ENCODE measurements at places on chromosomes 4 and X.
A peak's percentile ranks its signal among the peaks of the same experiment; 100 is the strongest.

- DNase-seq: no peak
Measured at GRCh38 chr4:85866508-85866907, 391.6 kb downstream of the ARHGAP24 start.

DNA sequence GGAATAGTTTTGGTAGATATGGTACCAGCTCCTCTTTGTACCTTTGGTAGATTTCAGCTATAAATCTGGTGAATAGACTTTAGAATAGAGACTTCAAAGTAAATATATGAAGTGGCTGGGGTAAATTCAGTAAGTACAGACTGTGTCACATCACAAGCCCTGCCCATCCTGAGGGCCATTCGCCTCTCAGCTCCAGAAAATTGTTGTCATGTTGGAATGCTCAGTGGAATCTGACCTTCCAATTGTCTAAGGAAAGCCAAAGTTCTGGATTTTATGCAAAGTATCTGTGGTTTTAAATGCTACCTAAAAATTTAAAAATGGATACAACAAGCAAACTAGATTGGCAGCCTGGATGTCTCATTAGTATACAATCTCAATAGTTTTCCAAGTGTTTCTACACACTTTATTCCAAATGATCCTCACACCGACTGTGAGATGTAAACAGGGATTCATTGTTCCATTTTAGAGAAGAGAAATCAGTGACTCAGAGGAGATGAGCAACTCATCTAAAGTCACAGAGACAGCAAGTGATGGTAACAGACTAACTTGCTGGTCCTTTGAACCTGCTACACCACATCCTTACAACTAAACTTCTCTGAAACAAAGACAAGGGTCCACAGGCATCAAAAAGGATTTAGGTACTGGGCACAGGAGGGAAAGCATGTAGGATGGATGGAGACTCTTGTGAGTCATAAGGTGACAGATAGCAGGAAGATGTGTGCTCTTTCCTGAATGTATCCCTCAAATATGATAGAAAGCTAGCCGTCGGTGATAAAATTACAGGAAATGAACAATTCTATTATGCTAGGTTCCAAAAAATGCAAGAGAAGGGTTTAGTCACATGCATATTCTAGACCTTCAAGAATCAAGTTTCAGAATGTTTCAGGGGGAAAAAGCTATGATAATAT is 127.3 kb downstream of the ATP10D start:
- DNase-seq: no peak

- DNase-seq: no peak
Measured at GRCh38 chr4:106503116-106504050, 134.8 kb upstream of the GIMD1 start.

- DNase-seq: no peak
Measured at GRCh38 chrX:41708486-41708885, 15.5 kb upstream of the GPR82 start.

- DNase-seq: no peak
Measured at GRCh38 chrX:72003811-72004750, 93.4 kb downstream of the NHSL2 start.

- DNase-seq: no peak
Measured at GRCh38 chr4:92050875-92051274, 252.9 kb upstream of the GRID2 start.

DNA sequence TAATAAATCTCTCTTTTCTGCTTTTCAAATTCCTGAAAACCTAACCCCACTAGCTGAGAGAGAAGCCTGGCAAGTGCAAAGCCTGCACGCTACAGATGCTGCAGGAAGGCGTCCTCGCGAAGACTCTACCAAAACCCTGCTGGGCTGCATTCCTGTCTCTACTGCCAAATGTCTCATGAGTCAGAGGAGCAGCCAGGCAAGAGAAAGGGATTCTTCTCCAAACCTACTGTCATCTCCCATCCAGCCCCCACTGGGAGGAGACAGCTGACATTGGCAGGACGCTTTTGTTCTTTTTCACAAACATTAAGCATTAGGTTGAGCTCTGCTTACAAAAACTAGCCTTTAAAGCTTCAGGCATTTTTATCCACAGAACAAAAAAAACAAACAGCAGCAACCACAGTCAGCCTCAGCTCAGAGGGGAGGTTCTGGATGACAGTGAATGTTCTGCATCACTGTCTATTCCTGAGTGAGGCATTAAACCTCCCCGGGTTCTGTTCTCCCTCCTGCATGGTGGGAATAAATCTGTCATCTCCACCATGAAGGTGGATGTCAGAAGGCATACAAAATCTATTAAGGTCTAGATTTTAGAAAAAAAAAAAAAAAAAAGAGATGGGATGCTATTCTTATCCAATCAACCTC is 18.0 kb downstream of the CRMP1 start:
- no peak for DNase-seq

GRCh38 chr4:189092581-189092980 is 848.1 kb upstream of the FRG1 start:
- DNase-seq: no peak

DNA sequence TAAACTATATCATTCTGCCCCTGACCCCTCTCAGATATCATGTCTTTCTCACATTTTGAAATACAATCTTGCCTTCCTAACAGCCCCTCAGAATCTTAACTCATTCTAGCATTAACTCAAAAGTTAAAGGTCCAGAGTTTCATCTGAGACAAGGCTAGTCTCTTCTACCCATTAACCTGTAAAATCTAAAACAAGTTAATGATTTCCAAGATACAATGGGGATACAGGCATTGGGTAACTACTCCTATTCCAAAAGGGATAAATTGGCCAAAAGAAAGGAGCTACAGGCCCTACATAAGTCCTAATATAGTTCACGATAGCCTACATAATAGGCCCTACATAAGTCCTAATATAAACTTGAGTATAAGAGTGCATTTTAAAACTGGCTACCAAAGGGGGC is 18.9 kb downstream of the ADH6 start:
- DNase-seq: no peak

GRCh38 chr4:142292231-142292630 is 553.9 kb downstream of the INPP4B start:
- DNase-seq: no peak

GRCh38 chrX:57285001-57285400 is 1.5 kb upstream of the FAAH2 start:
- DNase-seq: no peak

DNA sequence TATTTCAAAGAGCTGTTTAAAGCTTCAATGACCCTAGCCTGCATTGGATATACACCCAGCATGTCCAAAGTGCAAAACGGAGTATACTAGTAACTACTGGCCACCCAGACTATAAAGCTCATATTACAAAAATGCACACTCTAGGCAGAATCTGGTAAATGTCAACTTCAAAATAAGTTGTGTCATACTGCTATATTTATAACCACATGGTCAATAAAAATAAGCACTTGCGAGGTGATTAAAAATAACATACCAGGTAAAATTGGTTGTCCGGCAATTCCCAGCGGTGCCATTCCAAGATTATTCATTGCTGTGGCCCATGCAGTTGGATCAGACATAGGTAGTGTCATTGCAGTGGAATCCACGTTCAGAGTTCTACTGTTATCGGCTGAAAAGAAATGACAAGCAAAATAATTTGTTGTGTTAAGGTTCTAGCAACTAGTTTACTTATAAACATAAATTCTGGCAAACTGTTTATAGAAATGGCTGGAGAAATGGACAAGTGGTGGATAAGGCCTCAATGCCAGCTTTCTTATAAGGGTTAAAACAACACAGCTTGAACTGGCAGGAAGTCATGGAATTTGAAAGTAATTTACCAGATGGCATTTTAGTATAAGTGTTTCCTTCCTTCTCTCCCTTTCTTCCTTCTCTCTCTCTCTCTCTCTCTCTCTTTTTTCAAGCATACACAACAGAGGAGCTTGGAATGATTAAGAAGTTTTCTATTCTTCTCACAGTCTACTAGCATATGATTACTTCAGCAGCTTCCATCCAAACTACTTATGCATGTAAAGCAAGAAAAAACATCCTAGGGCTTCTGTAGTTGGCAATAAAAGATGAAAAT is 199.9 kb downstream of the ENOX2 start:
- no peak for DNase-seq

DNA sequence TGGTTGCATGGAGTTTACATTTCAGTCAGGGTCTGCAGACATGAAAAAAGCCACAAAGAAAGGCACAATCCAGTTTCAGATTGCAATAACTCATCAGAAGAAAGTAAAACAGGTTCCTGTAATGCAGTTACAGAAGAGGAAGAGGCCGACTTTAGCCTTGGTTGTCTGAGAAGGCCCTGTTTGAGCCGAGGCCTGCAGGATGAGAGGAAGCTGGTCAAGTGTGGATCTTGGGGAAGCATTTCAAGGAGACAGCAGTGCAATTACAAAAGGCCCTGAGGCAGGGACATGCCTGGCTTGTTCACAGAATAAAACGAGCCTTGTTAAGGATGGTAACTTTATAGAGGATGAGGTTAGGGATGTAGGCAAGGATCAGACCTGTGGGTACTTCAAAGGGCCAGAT is 62.4 kb downstream of the AFF2 start:
- peak; percentile 14 for DNase-seq

GRCh38 chr4:120796271-120796670 is 126.3 kb downstream of the PRDM5 start:
- DNase-seq: no peak

- no peak for DNase-seq
Measured at GRCh38 chr4:80202741-80203553, 5.6 kb downstream of the PRDM8 start.

DNA sequence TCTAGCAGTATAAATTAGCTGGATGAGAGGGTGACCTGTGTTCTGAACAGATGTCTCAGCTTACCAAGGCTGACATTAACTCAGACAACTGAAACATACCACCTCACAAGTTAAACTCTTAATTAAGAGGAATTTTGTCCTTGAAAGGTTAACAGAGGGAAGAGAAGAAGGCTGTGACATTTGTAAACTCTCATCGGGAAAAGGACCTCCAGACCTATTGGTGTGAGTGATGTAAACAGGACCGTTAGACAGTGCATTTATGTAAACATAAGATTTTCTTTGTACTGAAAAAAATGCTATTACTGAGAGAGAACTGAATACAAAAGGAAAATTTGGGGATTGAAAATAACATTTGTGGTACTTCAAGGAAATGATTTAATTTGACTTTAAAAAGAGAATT is 308.4 kb upstream of the DIAPH2 start:
- no peak for DNase-seq

GRCh38 chrX:44829832-44830231 is 14.0 kb upstream of the DUSP21 start:
- DNase-seq: no peak

- DNase-seq: no peak
Measured at GRCh38 chr4:121150486-121150885, 13.6 kb downstream of the TNIP3 start.

GRCh38 chr4:25958110-25958509 is 44.1 kb downstream of the SMIM20 start:
- no peak for DNase-seq

GRCh38 chrX:118884552-118885138 is 61.0 kb downstream of the ZCCHC12 start:
- no peak for DNase-seq

DNA sequence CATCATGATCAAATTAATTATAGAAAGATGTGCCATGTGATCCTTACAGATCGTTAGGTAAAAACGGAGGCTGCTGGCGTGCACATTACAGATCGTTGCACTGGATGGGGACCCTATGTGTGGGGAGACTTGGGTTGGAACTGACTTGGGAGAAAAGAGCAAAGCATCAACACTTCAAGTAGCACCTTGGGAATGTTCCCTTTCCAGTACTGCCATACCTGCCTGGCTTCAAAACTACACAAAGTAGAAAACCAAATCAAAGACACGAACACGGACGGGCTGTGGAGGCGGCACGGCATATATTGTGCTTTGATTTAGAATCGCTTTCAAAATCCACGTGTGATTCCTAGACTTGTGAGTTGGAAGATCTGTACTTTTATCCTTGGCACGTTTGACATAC is 898 bp downstream of the CMC4 start:
- DNase-seq: no peak

DNA sequence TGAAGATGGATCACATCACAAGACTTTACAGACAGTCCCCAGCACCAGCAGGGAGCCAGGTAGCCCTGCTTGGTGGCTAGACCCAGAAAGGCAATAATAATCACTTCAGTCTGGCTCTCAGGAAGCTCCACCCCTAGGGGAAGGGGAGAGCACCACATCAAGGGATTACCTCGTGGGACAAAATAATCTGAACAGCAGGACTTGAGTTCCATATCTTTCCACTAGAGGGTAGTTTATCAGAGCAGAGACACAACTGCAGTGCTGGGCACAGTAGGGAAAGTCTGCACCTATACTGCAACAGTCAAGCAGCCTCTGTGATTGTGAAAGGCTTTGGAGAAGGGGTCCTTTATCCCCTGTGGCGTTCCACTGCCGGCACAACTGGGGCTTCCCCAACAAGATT is 547.0 kb upstream of the POU3F4 start:
- no peak for DNase-seq

DNA sequence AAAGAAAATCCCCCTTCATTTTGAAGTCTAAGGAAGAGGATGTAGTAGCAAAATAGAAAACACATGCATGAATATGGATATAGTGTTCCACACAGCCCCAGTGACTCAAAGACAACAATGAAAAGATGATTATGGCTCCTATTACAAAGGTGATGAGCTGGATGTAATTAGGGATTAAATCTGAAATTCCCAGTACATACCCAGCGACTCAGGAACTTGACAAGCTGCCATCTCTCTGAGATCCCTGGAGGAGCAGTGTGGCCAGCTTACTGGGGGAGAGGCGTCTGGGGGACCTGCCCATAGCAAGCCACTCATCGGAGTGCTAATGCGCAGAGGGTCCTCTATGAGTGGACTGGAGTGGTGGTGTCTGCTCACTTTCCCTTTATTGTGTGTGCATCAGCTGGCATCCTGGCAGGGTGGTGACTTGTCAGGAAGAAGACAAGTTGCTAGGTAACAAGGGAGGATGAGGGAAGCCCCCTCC is 42.7 kb upstream of the MGST2 start:
- DNase-seq: no peak

- DNase-seq: no peak
Measured at GRCh38 chr4:12120968-12121367, 692.3 kb upstream of the HS3ST1 start.

- DNase-seq: no peak
Measured at GRCh38 chr4:182748283-182748682, 168.9 kb downstream of the DCTD start.

GRCh38 chr4:180060159-180060889 is 2182.9 kb upstream of the TENM3 start:
- no peak for DNase-seq

DNA sequence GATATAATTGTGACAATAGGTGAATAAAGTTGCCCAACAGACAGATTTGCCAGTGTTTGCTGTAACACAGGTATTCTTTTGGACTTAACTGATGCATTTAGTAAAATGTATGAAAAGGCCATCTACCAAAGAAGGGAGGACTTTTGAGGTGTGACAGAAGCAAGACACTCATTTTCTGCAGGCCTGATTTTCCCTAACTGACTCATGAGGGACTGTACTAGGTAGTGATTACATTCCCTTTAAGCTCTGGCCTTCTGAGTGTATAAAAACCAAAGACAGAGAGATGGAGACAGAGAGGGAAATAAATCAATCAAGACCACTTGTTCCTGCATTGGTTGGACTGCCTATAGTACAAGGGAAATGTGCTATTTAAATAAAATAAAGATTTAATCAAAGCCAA is 150.8 kb upstream of the GALNT7 start:
- no peak for DNase-seq

Data from suppressor macrophage treated with lipopolysaccharide for 4 hours (primary cell).